ENCODE measurements at places on chromosomes 7 and 10.

DNA sequence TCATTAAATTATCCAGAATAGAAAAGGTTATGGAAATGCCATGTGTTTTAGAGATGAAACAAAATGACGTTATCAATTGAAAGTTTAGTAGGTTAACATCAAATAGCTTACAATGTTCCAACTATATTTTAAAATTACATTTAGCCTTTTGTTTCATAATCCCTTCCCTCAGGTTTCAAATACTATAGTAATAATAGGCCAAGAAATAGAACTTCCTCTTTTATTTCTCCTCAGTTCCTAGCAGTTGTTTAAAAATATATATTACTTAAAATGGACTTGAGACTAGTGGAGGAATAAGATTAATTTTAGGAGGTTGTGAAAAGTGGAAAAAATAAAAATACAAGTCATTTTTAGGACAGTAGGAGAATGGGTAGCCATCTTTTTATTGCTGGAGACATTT lies 16.4 kb upstream of the PDSS1 start:
- DNase-seq = no peak

DNA sequence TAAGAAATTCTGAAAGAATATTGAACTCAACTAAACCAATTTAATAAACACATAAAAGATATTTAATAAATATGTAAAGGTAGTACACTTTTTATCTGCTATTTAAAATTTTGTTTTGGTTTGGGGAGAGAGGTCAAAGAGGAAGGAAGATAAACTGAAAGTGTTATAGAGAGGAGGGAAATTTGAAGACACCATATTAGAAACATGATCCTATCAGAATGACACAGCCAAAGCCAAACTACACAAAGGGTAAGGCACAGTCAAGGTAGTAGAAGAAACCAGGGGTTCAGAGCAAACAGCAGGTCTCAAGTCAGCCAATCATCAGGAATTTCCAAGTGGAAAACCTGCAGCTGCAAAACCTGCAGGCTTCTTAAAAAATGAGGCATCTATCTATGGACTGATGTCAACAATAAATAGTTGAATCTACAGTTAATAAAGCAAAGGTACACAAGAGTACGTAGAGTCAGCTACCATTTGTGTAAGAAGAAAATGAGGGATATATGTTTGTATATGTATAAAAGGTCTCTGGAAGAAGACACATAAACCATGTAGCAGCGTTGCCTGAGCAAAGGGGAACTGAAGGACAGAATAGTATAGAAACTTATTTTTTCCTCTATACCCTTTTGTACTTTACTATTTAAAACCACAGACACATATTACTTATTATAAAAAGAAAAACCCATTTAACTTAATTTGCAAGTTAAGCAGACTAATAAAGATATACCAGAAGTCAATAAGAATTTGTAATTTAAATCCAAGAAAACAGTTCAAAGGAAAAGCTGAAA lies 10.0 kb downstream of the ZNF800 start:
- no peak for DNase-seq

DNA sequence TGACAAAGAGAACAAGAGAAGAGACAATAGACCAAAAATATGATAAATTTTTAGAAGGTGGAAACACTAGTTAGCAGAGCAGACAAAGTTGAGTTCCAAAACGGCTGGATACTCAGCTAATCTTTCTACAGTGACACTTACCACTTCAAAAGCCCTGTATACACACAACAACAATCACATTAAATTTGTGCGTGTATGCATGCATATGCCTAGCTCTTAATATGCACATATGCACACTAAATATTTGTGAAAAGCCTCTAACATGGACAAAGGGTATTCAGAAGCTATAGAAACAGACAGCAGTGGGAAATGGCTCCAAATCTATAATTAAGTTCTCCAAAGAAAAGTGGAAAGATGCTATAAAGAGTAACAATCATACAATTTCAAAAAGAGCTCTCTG lies 476.4 kb downstream of the HTR7 start:
- DNase-seq = no peak

DNA sequence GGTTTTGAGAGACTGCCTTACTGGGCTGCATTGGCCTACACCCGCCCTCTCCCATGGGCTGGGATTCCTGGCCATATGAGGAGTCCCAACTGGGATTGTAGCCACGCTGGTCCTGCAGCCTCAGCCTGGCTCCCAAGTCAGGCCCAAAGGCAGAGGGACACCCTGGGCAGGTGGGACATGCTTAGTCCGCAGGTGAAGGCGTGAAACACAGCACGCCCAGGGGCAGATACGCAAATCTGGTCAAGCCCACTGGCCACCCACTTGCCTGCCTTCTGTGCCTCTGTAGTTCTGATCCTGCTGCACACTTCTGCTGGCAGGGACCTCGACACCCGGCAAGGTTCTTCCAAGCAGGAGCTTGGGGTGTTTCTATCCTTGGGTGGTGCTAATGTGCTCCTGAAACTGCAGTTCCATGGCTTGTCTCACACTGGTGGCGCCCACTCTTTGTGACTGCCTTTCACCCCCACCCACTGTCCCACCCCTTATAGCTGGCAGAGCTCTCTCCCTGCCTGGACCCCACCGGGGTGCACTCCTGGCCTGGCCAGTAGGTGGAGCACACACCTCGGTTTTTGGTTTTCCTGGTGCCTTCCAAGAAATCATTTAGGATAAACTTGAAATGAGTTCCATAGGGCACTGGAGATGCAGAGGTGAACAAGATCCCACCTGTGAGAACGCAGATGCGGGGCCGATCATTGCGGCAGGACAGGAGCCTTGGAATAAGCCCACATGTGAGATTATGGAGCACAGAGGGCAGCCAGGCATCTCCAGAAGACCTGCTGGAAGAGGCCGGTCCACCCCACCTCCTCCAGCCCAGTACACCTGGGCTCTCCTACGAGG lies 47.9 kb downstream of the MKI67 start:
- no peak for DNase-seq

GRCh38 chr7:100357131-100357561 lies 771 bp upstream of the PILRB start:
- no peak for DNase-seq

DNA sequence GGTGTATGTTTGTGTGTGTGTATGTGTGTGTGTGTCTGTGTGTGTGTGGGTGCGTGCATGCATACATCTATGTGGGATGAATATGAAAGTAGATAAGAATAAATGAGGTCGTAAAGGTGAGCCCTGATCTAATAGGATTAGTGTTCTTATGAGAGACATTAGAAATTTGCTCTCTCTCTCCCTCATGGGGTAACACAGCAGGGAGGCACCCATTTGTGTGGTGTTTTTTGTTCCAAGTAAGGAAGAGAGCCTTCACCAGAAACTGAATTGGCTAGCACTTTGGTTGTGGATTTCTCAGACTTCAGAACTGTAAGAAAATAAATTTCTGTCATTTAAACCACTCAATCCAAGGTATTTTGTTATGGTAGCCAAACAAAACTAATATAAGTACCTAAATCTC lies 353.7 kb upstream of the CHRM2 start:
- no peak for DNase-seq

DNA sequence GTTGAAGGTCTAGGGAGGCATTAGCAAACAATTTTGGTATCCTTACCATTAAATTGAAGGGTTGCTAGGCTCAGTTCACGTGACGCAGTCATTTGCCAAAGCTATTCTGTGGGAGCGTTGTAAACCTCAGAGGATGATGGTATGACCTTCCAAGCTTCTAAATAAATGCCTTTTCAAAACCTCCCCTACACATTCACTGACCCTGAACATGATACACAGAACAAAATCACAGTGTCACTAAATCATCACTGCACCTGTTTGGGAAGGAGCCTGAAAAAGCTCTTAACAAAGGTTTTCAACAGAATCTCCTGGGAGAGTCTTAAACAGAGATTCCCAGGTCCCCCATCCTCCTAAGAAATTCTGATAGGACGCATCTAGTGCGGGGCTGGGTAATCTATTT lies 13.2 kb upstream of the CCDC172 start:
- no peak for DNase-seq

DNA sequence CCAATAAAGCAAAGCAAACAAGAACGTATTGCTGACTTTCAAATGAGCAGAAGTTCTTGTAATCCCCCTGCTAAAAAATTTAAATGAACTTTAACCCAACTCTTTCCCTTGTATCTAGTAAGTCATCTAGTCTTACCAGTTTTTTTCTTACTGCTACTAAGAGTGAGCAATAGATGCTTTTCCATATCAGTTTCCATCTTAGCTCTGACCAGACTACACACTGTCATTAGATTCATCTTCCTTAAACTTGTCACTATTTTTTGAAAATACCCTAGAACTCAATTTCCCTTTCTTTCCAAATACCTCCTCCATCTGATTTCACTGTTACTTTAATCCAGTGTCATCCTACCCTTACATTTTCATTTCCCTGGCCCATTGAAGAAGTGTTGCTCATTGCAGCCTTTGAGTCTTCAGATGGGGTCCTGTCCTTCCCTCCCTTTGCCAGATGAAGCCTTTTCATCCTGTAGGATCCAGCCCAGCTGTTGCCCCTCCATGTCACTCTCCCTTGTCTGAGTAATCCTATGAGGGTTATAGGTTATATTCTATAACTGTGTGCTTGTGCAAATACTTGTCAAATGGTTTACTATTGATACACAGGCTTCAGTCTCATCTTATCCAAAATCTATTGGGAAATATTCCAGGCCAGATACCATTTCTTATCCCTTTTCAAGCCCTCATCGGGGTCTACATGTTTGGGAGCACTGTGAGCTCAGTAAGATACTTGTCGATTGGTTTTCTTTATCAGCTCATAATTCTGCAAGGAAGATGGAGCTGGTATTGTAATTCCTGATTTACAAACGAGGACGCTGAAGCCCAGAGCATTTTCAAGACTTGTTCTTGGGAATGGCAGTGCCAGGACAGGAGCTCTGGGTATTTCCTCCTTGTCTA lies 51.5 kb upstream of the ITGB1 start:
- DNase-seq = no peak

DNA sequence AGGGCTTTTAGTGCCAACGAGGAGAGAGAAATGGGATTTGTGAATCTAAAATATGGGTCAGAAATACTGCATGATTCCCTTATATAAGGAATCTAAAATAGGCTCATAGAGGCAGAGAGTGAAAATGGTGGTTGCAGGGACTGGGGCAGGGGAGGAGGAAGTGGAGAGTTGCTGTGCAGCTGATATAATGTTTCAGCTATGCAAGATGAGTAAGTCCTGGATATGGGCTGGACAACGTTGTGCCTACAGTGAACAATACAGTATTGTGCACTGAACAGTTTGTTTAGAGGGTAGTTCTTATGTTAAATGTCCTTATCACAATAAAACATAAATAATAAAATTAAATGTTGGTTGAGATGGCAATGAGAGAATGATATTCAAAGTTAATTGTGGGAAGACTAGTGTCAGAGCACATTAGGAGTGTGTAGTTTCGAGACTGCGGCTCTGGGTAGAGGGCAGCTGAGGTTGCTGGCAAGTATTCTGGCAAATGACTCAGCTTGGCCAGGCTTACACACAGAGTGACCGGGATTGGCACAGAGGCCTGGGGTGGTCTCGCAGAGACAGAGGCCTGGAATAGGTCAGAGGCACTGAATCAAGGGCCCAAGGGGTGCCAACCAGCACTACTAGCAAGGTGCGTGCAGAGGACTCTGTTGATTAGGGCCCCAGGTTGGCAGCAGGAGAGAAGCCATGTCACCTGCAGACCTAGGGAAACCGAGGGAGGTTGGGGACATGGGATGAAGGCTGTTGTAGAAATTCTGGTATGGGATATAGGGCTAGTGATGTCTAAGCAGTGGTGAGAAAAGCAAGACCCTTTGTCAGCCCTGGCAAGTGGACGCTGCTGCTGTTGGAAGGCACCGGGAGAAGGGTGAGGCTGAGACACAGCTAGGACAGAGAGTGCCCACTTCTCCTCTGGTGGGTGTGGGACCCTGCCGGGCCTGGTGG lies 2.8 kb upstream of the DEPP1 start:
- no peak for DNase-seq

- no peak for DNase-seq
These were observed 81.8 kb downstream of the TNS3 start for GRCh38 chr7:47500103-47500563.

DNA sequence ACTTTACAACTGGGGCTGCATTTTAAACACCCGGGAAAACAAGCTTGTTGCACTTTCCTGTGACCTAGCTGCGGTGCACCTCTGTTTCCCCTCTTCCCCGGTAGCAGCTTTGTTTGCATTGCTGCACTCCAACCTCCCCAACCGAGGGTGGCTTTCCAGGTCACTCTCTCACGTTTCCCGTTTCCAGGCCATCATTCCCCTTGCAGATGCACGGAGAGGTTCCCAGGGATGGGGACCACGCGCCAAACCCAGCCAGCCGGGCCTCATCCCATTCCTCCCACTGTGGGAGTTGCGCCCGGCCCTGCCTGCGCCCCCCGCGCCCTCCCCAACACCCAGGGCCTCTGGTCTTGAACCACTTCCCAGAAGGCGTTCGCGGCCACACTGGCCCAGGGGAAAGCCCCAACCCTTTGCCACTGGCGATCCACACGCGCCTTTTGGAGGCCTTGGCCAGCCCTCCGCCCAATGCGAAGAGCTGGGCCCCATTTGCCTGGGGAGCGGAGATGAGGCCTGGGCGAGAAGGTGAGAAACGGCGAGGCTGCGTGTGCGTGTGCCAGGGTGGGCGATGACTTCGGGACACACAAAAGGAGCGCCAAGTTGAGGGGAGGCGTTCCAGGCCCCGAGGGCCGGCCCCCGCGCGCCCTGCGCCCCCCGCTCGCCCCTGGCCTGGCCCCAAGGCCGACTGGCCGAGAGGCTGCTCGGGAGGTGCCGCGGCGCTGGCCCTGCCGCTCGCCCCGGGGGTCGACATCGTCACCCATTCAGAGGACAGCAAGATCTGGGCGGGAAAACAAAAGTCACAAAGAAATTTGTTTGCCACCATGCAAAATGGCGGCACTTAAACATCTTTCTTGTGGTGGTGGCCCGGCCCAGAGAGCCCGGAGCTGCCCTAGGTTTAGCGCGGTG lies 15.9 kb downstream of the SKIDA1 start:
- DNase-seq = no peak

DNA sequence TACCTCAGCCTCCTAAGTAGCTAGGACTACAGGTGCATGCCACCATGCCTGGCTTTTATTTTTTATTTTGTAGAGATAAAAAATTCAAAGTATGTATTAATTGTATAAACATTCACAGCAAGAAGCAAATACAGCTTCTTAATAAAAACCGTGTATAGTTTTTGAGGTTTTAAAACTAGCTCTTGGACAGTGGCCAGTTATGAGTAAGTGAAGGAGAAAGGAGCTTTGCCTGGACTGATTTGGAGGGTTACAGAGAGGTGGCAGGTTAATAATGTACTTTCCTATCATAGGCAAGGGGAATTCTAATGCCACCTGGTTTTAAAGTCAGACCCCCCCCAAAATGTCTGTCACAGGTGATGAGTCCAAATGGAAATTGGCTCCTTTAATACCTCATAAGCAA lies 43.4 kb downstream of the ZNRF2 start:
- no peak for DNase-seq

- no peak for DNase-seq
These were observed 58.6 kb upstream of the RELN start for GRCh38 chr7:104048055-104048454.

DNA sequence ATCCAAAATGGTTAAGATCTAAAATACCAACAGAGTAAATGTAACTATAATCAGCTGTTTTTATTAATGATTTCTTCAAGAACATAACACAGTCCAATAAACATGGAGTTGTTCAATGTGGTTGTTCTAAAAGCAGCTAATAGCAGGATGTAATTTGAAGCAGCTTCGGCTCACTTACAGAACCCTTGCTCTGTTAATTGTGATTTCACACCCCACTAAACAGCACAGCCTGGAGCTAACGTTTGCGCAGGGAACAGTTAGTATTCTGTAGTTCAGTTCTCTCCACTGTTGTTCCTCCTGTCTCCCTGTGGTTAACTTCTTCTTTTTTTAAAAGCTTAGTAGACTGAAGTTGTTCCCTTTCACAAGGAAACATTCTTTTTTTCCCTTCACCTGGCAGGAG lies 104.0 kb downstream of the GRM3 start:
- DNase-seq = no peak

All from GM06990 (cell line).